ENCODE measurements at places on chromosomes 2 and 18.

GRCh38 chr18:9931146-9931545, 17.3 kb downstream of the VAPA start:
- no peak for DNase-seq

DNA sequence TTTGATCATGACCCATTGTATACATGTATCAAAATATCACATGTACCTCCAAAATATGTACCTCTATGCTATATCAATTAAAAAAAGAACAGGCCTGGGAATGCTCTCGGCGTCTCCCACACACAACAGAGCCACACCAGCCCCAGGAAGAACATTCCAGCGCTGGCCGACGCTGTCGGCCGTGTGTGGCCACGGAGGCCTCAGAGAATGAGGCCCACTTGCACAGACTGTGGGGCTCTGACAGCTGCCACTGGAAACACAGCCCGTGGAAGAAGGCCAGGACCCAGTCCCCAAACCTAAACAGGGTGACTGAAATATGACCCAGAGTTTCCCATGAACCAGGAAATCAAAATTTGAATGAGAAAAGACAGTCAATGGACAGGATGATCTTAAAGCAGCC, 69.7 kb downstream of the EIPR1 start:
- DNase-seq, result no peak

DNA sequence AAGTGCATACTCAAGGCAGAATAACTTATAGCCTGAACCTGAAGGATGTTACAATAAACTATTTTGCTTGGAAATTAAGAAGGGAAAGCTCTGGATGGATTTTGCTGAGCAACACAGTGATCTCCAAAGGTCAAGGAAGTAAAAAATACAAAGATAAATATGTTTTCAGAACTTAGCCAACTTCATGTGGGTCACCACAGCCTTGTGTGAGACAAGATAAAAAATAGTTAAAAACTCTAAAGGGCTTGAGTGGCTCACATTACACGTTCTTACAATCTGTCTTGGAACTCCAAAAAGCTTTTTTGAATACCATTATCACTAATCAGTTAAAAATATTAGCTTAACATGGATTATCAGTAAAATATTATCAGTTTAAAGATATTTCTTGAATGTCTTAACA, 28.9 kb upstream of the MTX2 start:
- DNase-seq, result no peak

DNA sequence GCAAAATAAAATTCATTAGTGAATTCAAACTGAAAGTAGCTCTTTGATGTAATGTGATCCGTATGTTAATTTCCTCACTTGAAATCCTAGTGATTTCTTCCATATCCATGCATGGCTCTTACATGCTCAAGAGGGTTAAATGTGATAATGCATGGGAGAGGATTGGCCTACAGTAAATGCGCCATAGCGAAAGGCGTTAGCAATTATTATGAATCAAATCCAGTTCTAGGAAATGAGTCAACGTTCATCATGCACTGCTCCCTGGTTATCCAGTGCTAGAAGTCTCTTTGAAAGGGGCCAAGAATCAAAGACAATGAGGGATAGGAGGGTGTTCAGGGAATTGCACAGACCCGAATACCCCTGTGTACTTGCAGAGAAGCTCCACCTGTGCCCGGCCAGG, 101.4 kb upstream of the RASGRP3 start:
- no peak for DNase-seq

GRCh38 chr2:23718931-23719700, 207.8 kb downstream of the ATAD2B start:
- DNase-seq, result no peak

DNA sequence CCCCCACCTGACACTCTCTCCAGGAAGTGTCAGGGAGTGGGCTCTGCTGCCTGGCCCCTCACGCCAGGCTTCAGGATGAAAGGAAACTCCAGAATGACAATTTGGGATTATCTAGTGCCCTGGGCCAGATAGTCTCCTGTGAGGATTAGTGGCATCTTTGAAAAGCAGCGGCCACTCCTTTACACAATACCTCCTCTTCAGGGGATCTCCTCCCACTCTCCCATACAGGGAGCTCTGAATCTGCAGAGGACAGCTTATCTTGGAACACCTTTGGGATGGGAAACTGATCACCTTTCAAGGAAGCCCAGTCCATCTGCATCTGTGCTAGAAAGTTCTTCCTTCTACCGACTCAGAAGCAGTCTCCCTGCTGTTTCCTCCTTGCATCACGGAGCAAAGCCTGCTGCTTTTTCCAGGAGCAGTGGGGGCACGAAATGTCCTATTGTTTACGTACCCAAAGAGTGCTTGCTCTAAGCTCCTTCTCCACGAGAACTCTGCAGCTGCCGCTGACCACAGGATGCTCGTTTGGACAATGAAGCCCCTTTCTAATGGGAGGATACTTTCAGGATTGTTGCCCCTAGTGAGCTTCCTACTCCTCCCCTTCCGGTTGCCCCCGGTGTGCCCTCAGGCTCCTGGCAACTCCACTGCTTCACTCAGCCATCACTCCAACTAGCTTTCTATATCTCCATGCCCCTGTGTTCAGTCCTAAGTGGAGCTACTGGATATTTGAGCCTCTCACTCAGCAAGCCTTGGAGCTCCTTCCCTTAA, 31.5 kb downstream of the SIX3 start:
- DNase-seq, result no peak

DNA sequence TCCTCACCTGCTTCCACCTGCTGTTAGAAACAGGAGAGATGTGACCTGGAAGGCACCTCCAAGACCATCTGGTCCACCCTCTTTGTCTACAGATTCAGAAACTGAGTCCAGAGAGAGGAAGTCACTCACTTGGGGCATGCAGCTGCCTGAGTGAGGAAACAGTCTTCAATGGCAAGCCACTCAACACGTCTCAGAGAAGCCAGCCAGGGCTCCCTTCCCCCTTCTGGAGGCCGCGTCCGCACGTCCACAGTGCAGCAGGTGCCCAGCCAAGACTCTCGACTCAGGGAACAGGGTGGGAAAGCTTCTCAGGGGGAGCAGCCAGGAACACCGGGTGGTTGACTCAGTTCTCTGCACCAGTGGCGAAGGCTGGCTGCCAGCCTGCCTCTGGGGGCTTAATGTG, 201.7 kb downstream of the BCL11A start:
- no peak for DNase-seq

GRCh38 chr2:73091696-73092095, 20.2 kb upstream of the SFXN5 start:
- no peak for DNase-seq

- DNase-seq, result no peak
These were observed 41.3 kb upstream of the KCNE4 start for GRCh38 chr2:223010641-223011040.

DNA sequence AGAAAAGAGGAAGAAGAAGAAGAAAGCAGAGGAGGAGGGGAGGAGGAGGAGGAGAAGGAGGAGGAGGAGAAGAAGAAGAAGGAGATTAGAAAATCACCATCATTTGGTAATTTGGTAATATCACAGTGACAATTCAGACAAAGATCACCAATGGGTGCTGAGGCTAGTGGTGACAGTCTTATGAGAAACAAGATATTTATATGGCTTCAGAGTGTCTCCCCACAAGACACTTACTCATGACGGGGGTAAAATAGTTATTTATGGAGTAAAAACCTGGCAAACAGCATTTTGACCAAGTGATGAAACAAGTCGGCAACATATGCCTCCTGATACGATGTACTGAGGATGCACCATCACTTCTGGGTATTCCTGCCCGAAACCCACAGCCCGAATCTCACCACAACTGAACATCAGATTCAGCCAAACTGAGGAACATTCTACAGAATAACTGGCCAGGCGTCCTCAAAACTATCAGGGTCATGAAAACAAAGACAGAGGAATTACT, 4.9 kb downstream of the ASPRV1 start:
- no peak for DNase-seq

Data from CD4-positive, alpha-beta T cell treated with Interleukin-12 subunit alpha and Interleukin-12 subunit beta, for 1 hour (primary cell).